ENCODE measurements at places on chromosomes 5 and 9.

GRCh38 chr5:170126061-170126460 is 20.4 kb downstream of the FOXI1 start:
- no peak for DNase-seq

- no peak for DNase-seq
These were observed 454.4 kb downstream of the NR2F1-AS1 start for GRCh38 chr5:93126634-93127033.

GRCh38 chr5:76788362-76788761 is 30.5 kb upstream of the F2RL1 start:
- no peak for DNase-seq

DNA sequence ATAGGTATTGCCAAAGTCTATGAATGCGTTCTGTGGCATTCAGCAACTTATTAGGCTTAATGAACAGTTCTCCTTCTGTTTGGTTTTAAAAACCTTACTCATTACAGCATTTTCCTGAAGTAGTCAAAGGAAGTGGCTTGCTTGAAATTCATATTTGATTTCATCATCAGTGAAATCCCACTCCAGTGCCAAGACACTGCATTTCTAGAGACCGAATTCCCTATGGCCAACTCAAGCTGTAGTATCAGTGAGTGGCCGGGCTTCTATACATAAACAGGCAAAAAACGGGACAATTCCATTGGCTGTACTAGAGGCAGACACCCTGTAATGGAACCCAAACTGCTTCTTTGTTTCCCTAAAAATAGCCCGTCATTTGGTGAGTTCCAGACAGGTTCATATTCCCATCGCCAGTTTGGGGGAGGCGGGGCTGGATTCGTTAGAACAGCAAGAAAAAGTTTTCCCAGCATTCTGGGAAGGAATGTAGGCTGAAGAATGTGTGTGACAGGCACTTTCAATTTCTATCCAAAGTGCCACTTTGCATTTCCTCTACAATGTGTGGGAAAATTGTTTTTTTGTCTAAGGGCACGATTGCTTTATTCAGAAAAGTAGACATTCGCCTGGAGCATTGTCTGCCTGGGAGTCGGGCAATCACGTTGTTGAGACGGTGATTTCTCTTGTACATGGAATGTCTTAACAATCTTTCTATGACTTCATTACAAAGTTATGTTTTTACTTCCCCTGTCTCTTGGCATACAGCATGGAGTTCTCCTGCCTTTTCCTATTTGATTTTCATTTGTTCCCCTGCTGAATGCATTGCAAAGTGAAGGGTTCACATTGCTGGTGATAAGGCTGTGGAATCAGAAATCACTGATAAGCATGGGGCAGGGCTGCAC is 141.8 kb upstream of the MAST4 start:
- DNase-seq, result no peak

DNA sequence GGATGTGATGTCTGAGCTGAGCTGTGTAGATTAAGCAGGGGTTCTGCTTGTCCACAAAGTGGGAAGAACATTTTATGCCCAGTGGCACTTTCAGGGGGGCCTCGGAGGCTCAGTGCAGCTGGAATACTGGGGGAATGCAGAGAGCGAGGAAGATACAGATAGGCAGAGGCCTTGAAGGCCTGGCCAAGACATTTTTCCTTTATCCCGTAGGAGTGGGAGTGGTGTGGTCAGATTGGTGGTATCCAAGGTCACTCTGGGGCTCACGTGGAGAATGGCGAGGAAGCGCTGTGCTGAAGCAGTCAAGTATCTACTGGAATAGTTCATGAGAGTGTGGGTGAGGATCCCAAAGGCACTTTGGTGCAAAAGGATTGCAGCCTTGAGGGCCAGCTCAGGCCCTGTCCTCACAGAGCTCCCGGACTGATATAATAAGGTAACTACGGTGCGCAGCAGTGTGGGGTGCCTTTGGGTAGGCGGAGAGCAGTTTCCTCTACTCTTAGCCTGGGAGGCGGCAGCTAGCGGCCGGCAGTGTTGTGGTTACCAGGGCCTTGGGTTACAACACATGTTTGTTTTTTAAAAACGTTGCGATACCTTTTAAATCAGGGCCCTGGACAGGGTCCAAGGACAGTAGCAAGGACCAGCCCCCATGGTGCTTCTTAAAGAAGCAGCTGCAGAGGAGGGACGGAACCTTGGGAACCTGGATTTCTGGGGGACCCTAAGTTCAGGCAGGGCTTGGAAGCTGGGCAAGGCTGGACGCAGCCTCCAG is 10.8 kb upstream of the CCDC69 start:
- peak; percentile 59 for DNase-seq

- DNase-seq, result no peak
These were observed 41.4 kb downstream of the LIFR start for GRCh38 chr5:38515092-38515491.
